Activated CD4-positive, alpha-beta T cell treated with anti-CD3 and anti-CD28 coated beads for 36 hours (primary cell): ENCODE measurements at places on chromosomes 2 and 18. TPM values are rescaled to one million over a fixed set of nuclear protein-coding genes. Genes with fewer than 3 reads are reported as not detected.

Gene TBC1D8
- 3.3 TPM for total RNA-seq

Gene AQP12B
- total RNA-seq, result not detected

Gene MEP1B
- total RNA-seq, result not detected

DNA sequence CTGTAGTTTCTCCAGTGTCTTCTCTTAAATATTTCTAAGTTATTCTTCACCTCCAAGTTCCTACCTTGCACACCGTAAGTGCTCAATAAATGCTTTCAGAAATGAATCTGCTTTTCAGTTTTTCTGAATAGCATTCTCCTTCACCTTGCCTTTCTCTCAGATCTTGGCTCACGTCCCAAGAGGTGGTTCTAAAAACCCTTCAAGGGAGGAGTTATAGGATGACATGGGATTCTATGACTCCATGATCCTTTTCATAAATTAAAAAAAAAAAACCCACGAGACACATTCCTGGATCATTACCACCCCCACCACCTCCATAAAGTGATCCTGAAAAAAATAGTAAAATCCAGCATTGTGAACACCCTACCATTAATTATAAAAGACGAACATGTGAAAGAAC lies 11.7 kb downstream of the KCTD1 start:
- no peak overlapping the region for H3K27ac ChIP-seq
- H3K27me3 ChIP-seq, result no peaks in the 10 kb centered on the region
- H3K4me1 ChIP-seq, result peaks cover 9% of the 10 kb centered on the region
- no peak overlapping the region for H3K4me3 ChIP-seq

DNA sequence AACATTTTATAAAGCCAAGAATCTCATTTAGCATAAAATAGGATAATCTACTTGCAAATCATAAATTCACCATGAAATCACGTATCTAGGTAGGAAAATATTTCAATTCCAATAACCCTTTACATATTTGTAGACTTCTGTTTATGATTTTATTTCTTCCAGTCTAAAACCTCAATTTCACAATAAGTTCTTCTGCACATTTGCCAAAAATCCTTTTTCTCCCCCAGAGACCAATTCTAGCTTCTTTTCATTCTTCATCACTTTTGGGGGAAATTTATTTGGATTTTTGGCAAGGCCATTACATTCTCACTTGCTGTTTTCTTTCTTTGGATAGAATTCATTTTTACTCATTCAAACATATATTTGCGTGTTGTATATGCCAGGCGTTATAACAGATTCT lies 86.8 kb downstream of the SPRED2 start:
- H3K27ac ChIP-seq, result no peak overlapping the region
- H3K36me3 ChIP-seq, result no peaks in the 10 kb centered on the region
- peaks cover 2% of the 10 kb centered on the region for H3K27me3 ChIP-seq
- H3K4me3 ChIP-seq, result no peak overlapping the region

DNA sequence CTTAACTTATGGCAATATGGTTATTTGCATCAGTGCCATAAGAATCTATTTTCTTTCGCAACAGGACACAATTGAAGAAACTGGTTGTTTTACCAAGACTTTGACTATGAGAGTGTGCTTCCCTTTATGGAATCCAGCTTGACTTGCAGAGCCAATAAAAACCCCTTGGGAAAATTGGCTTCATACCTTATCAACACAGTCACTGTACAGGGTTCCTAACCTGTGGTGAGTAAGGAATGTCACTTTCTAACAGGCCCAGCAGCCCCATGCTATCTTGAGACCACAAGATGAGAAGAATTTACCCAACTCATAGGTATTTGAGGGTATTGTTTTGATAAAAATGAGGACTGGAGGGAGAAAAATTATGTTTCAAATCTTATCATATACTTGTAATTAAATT lies 418.5 kb upstream of the MAP2 start:
- no peak overlapping the region for H3K4me3 ChIP-seq
- DNase-seq, result no peak
- H3K36me3 ChIP-seq, result no peaks in the 10 kb centered on the region
- no peak overlapping the region for H3K27ac ChIP-seq
- no peaks in the 10 kb centered on the region for H3K27me3 ChIP-seq

DNA sequence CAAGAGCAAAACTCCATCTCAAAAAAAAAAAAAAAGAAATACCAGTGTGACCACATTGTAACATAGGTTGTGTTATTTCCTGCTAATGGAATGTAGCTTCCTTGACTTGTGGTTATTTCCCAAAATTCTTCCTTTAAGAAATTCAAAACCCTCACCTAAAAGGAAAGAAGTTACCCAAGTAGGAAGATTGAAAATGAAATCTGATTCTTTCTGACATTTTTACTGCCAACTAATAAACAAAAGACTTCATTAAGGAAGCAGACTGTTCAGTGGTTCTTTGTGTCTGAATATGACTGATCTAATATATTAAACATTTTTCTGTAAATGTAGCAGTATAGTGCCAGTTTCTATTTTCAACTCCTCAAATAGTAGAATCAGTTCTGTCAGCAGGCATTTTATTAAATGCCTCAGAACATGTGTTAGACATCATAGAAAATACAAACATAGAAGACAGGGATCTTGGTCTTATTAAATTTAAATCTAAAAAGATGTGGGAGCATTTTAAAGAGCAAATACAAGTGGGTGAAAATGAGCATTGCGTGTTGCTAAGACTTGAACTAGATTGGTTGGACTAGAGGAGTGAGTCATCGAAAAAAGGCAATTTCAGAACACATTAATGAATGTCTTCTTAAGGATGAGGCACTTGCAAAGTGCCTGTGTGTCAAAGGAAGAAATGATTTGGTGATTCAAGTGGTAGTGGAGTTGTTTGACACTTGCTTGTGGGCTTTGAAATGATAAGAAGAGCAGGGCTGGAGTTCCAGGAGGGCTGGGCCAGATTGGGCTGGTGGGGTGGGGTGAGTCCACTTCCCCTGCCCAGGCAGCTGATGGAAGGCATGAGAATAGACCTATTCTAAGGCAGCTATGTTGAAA lies 53.4 kb downstream of the PKP4 start:
- H3K4me3 ChIP-seq, result no peak overlapping the region
- H3K27ac ChIP-seq, result no peak overlapping the region
- H3K36me3 ChIP-seq, result no peaks in the 10 kb centered on the region
- DNase-seq, result peak; percentile 18
- no peaks in the 10 kb centered on the region for H3K27me3 ChIP-seq
- H3K4me1 ChIP-seq, result peaks cover 22% of the 10 kb centered on the region

GRCh38 chr18:49459404-49460171 lies 857 bp downstream of the DYM start:
- peak; percentile 59 for DNase-seq
- peaks cover 36% of the 10 kb centered on the region for H3K4me1 ChIP-seq
- H3K27ac ChIP-seq, result peak overlapping the region; percentile 69
- peaks cover 10% of the 10 kb centered on the region for H3K36me3 ChIP-seq
- no peaks in the 10 kb centered on the region for H3K27me3 ChIP-seq

- no peak overlapping the region for H3K27ac ChIP-seq
- no peak for DNase-seq
- no peaks in the 10 kb centered on the region for H3K4me1 ChIP-seq
- H3K27me3 ChIP-seq, result peaks cover 6% of the 10 kb centered on the region
- no peak overlapping the region for H3K4me3 ChIP-seq
- H3K36me3 ChIP-seq, result no peaks in the 10 kb centered on the region
Measured at GRCh38 chr2:120245520-120246332, 6.9 kb upstream of the RALB start.

GRCh38 chr2:158346032-158346431 lies 110.5 kb downstream of the CCDC148 start:
- DNase-seq, result no peak
- no peaks in the 10 kb centered on the region for H3K4me1 ChIP-seq
- no peak overlapping the region for H3K27ac ChIP-seq
- peaks cover 6% of the 10 kb centered on the region for H3K27me3 ChIP-seq
- no peak overlapping the region for H3K4me3 ChIP-seq

GRCh38 chr2:241858206-241859016 lies at the start of gene PDCD1:
Gene PDCD1, minus strand, starts transcription at chr2:241858894. Its CDS starts 56 bp downstream, at chr2:241858838.
- DNase-seq, result peak; percentile 87
- peaks cover 15% of the 10 kb centered on the region for H3K36me3 ChIP-seq
- peaks cover 52% of the 10 kb centered on the region for H3K4me1 ChIP-seq
- peak within 1 kb of the TSS; percentile 85 for H3K4me3 ChIP-seq
- peak within 1 kb of the TSS; percentile 95 for H3K27ac ChIP-seq

GRCh38 chr2:97359861-97360584 lies 229.7 kb downstream of the ANKRD36B start:
- peaks cover 6% of the 10 kb centered on the region for H3K27me3 ChIP-seq
- H3K4me1 ChIP-seq, result no peaks in the 10 kb centered on the region
- no peak for DNase-seq
- no peaks in the 10 kb centered on the region for H3K36me3 ChIP-seq
- H3K4me3 ChIP-seq, result no peak overlapping the region

DNA sequence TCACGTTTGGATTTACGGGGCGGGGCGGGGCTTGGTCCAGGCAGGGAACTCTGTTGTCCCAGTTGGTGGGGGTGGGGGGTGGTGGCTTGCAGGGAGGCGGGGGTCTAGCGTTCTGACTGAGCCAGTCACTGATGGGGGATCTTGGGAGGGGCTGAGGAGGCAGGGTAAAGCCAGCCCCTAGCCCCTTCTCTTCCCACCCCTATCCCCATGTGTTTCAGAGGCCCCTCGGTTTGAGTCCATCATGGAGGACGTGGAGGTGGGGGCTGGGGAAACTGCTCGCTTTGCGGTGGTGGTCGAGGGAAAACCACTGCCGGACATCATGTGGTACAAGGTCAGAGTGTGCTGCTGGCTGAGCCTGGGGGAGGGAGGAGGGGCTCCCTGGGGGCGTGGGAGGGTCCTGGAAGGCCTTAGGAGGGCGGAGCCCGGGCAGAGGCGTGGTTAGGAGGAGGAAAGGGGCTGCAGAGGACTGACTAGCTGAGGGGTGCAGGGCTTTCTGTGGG lies 22.0 kb upstream of the GMPPA start:
- DNase-seq, result no peak
- no peaks in the 10 kb centered on the region for H3K27me3 ChIP-seq
- H3K36me3 ChIP-seq, result no peaks in the 10 kb centered on the region

DNA sequence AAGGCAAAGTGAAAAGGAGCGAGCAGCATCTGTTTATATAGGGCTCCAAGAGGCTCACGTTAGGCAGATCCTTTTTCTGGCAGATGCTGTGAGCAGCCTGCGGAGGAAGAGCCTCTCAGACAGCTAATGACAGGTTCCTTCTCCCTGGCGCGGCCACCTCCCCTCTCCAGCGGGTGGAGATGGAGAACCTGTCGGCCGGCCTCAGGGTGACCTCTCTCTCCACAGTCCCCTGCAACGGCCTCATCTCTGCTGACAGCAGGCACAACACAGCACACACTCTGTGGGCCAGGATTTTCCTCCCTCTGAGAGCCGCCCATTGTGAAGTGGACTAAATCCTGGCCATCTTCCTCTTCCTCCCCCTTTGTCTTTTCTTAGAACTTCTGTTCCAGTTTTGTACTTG lies 119.8 kb downstream of the PRKCE start:
- no peaks in the 10 kb centered on the region for H3K27me3 ChIP-seq
- peaks cover 3% of the 10 kb centered on the region for H3K4me1 ChIP-seq
- no peaks in the 10 kb centered on the region for H3K36me3 ChIP-seq
- no peak overlapping the region for H3K4me3 ChIP-seq
- no peak overlapping the region for H3K27ac ChIP-seq

DNA sequence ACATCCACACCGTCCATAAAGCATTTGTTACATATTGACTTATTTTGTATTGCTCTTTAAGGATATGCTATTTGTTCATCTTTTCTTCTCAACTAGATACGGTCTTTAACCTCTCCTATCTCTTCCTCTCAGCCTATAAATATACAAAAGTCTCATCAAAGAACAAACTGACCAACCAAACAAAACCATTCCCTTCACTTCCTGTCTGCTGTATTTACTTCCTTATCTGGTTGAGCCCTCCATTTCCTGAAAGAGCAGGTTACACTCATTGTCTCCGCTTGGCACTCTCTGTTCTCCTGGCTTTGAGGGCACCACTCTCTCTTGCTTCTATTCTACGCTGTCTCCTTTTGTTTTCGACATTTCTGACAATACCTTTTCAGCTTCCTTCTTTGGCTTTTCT lies 431.9 kb upstream of the TCF4 start:
- no peaks in the 10 kb centered on the region for H3K27me3 ChIP-seq
- no peaks in the 10 kb centered on the region for H3K36me3 ChIP-seq
- H3K27ac ChIP-seq, result no peak overlapping the region
- no peak for DNase-seq
- H3K4me3 ChIP-seq, result no peak overlapping the region
- no peaks in the 10 kb centered on the region for H3K4me1 ChIP-seq

DNA sequence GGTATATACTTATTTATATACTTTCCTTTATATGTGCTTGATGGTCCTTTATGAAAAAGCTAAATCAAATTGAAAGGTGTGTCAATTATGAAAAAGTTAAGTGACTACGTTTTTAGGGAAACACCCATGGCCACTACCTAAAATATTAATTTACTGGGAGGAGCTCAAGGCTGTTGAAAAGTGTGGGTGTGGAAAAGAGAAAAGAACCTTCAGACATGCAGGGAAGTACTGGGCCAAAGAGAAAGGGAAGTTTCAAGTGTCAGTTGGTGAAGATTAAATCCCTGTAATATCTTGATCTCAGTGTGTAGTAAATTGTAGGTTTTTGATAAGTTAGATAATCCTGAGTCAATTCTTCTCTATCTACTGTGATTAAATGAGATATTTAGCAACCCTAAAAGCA lies 6.2 kb upstream of the GKN1 start:
- no peak for DNase-seq
- H3K36me3 ChIP-seq, result no peaks in the 10 kb centered on the region
- H3K4me1 ChIP-seq, result no peaks in the 10 kb centered on the region
- peaks cover 7% of the 10 kb centered on the region for H3K27me3 ChIP-seq
- no peak overlapping the region for H3K27ac ChIP-seq

- H3K27ac ChIP-seq, result no peak overlapping the region
- no peaks in the 10 kb centered on the region for H3K36me3 ChIP-seq
- H3K4me1 ChIP-seq, result no peaks in the 10 kb centered on the region
- peak; percentile 14 for DNase-seq
- H3K4me3 ChIP-seq, result no peak overlapping the region
- H3K27me3 ChIP-seq, result peaks cover 12% of the 10 kb centered on the region
Measured at GRCh38 chr2:68971591-68972231, 2.7 kb upstream of the GKN1 start.

DNA sequence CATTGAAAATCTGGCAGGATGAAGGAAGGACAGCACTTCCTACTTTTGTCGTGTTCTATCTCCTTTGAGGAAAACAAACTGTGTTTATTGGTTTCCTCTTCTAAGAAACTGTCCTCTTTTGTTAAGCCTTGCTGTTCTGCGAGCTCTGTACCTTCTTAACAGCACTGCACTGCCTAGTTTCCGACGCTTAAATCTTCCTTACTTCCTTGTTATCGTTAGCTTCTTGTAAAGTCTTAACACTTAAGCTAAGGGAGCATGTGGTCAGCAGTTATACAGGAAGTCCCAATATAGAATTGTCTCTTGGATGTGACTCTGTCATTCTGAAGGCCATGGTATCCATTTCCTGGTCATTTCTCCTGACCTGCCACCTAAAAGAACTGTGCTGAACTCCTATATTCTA lies 552.8 kb upstream of the NRP2 start:
- peaks cover 17% of the 10 kb centered on the region for H3K4me1 ChIP-seq
- peak overlapping the region; percentile 8 for H3K27ac ChIP-seq
- H3K27me3 ChIP-seq, result no peaks in the 10 kb centered on the region
- DNase-seq, result no peak

GRCh38 chr2:167750675-167751074 lies 496.7 kb downstream of the STK39 start:
- H3K36me3 ChIP-seq, result no peaks in the 10 kb centered on the region
- no peak for DNase-seq
- H3K27me3 ChIP-seq, result peaks cover 10% of the 10 kb centered on the region
- H3K4me3 ChIP-seq, result no peak overlapping the region
- H3K27ac ChIP-seq, result no peak overlapping the region
